ENCODE measurements at places on chromosomes 3 and 15.

DNA sequence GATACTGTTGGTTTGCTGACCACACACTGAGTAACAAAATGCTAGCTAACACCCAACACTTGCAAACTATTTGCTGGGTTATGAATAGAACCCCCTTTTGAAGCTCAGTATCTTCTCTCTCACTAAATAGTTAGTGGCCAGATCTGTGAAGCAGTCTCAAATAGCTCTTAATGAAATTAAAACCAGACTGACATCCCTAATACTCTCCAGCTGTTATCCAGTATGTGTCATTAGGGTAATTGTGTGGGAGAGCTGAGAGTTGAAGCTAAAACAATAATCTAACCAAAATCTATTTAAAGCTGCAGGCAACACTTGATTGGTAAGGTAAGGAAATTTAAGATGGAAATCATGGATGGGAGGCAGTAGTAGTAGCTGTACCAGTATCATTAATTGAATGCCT, 110.4 kb upstream of the RORA start:
- DNase-seq = no peak

DNA sequence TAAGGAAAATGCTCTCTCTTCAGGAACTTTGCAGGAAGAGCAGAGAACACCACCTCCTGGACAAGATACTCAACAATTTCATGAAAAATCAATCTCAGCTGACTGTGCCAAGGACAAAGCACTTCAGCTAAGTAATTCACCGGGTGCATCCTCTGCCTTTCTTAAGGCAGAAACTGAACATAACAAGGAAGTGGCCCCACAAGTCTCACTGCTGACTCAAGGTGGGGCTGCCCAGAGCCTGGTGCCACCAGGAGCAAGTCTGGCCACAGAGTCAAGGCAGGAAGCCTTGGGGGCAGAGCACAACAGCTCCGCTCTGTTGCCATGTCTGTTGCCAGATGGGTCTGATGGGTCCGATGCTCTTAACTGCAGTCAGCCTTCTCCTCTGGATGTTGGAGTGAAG, 200.5 kb downstream of the AKAP13 start:
- no peak for DNase-seq

DNA sequence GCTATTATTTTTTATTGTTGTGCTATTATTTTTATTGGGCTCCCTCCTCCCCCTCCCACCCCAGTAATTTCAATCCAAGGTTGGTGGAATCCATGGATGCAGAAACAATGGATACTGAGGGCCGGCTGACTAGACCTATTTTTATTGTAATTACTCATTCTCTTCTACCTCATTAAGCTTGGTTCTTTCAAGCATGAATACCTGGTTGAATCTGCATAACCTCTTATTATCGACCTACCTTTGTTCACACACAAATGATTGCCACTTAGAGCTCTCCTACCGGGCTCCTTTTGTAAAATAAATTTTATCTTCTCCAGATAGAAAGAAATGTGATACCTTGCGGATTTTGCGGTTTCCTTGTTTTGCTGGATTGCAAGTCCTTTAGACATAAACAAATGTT, 31.6 kb downstream of the BTD start:
- no peak for DNase-seq

DNA sequence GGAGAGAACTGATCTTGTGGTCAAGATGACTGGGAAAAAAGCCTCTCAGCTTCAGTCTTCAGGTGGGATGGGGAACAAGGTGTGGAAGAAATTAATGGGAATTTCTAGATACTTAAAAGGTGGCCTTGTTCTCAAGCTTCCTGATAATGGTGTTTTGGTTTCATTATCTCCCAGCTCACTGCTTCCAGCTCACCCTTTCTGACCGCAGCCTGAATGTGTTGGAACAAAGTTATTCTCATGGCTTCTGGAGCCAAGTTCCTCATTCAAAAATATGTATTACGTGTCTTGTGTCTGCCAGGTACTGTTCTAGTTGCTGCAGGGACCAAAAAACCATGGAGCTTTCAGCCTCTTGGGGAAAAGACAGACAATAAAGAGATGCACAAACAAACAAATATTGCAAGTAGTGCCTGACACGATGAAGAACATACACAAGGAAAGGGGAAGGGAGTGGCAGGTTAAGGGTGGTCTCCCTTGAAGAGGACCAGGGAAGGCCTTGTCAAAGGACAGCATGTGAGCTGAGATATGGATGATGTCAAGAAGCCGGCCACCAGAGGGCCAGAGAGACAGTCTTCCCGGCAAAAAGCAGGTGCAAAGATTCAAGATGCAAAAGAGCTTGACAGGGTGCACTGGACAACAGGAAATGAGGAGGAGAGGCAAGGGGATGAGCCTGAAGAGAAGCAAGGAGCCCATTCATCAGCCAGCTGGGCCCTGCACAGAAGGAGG, 35.5 kb downstream of the ARRDC4 start:
- no peak for DNase-seq

- no peak for DNase-seq
Measured at GRCh38 chr3:160566499-160566898, 1.1 kb upstream of the KPNA4 start.

DNA sequence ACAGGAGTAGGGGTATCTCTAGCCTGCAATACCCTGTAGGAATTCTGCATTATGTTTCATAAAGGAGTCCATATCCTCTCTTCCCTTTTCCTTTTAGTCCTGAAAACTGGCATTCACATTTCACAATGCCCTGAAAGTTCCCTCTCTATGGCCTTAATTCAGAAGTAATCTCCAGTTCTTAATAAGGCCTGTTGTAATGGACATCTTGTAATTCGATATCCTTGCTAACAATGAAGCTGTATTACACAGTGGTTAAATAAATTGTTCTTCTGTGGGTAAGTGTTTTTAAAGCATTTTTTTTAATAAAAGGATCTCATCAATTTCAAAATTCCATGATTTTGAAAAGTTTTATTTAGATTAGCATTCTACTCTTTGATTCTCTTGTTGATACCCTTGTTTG, 34.3 kb upstream of the NEO1 start:
- DNase-seq = no peak

- DNase-seq = no peak
Measured at GRCh38 chr3:185594073-185594472, 8.0 kb downstream of the SENP2 start.

DNA sequence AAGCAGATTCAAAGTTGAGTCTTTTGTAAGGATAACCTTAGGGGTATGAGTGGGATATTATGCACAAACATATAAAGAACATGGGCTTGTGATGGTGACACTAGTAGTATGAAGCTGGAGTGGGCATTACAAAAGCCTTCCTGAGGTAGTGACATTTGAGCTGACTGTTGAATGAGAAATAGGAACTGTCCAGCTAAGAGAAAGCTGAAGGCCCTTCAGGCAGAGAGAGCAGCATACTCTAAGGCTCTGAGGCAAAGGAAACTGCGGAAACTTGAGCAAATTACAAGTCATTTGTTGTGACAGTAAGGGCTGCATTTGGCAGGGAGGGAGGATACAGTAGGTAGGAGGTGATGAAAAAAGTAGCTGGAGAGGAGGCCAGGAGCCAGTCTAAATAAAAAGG, 190.7 kb upstream of the CD96 start:
- DNase-seq = no peak

- no peak for DNase-seq
Measured at GRCh38 chr15:69525543-69525942, 72.9 kb downstream of the RPLP1 start.

- no peak for DNase-seq
Measured at GRCh38 chr3:177688152-177688551, 490.9 kb upstream of the TBL1XR1 start.

- DNase-seq = no peak
Measured at GRCh38 chr3:193942516-193943055, 193.4 kb upstream of the HES1 start.

GRCh38 chr15:66881173-66881905, 179.3 kb downstream of the SMAD6 start:
- DNase-seq = peak; percentile 5

- DNase-seq = no peak
Measured at GRCh38 chr3:185406121-185406620, 43.2 kb downstream of the MAP3K13 start.

- DNase-seq = no peak
Measured at GRCh38 chr3:153762411-153763235, 358.6 kb upstream of the ARHGEF26 start.

DNA sequence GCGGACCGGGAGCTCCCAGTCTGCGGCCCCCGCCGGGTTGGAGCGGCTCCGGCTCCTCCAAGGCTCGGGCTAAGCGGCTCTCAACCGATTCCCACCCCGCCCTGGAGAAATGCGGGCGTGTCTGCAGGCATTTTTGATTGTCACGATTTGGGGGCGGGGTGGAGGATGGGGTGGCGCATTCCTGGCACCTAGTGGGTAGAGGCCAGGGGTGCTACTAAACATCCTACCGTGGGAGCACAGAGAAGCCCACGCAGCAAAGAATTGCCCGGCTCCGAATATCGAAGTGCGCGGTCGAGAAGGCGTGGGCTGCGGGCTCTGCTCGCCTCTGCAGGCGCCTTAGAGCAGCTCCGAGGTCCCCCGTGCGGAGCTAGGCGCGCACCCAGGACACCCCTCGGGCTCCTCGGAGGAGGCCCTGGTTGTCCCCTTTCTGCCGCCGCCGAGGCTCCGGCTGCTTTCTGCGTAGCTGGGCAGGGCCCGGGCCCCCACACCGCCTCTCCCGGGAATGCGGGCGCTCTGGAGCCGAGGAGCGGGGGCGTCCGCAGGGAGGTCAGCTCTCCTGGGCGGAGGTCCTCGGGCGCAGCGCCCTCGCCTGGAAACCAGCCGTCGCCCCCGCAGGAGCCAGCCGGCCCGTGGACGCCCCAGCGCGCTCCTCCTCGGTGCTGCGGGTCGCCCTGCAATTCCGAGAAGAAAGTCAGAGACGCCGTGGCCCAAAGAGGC, 16.5 kb upstream of the LAMP3 start:
- DNase-seq = peak; percentile 69

GRCh38 chr3:133268726-133269134, 131.1 kb upstream of the BFSP2 start:
- DNase-seq = no peak

DNA sequence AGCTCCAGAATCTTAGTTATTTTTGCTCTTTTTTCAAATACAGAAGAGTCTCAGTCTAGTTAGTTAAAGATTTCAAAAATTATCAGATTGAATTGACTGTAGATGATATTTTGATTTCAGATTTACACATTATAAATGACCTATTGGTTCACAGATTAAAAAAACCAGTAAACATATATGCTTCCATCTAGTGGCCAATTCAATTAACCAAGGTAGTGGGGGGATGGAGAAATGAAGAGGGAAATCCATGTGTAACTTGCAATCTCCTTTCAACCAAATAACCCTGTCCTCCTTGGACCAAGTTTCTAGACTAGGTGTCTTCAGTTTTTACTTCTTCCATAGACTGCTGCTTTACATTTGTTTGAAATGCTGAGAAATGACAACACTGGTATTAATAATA, 789.8 kb downstream of the ROBO1 start:
- no peak for DNase-seq

- DNase-seq = peak; percentile 22
Measured at GRCh38 chr3:29281344-29282241, 722 bp downstream of the RBMS3 start.

GRCh38 chr3:43759297-43759782, 68.6 kb downstream of the ABHD5 start:
- DNase-seq = no peak

- no peak for DNase-seq
Measured at GRCh38 chr3:125651244-125651643, 55.9 kb upstream of the OSBPL11 start.

- no peak for DNase-seq
Measured at GRCh38 chr3:16516695-16517481, 3.4 kb upstream of the RFTN1 start.
